Stimulated activated CD8-positive, alpha-beta memory T cell treated with anti-CD3 and anti-CD28 coated beads, Interleukin-7, amount 100 ng/mL, for 4 hours (primary cell): ENCODE measurements at places on chromosomes 12 and 14.

DNA sequence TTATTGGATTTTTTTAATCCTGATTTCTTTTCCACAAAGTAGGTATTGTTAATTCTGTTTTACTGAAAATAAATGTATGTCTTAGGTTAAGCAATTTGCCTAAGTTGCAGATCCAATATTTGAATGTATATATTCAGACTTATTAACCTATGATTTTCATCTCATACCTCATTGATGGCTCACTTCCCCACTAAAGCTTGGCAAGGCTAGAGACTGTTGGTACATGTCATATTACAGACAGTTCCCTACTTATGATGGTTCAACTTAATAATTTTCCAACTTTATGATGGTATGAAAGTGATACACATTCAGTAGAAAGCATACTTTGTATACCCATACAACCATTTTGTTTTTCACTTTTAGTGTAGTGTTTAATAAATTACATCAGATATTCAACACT lies 33.2 kb upstream of the KCNH3 start:
- DNase-seq: no peak

GRCh38 chr12:8069582-8069981 lies 3.4 kb upstream of the C3AR1 start:
- DNase-seq: no peak

GRCh38 chr14:99562856-99563748 lies 40.9 kb downstream of the CCDC85C start:
- no peak for DNase-seq

DNA sequence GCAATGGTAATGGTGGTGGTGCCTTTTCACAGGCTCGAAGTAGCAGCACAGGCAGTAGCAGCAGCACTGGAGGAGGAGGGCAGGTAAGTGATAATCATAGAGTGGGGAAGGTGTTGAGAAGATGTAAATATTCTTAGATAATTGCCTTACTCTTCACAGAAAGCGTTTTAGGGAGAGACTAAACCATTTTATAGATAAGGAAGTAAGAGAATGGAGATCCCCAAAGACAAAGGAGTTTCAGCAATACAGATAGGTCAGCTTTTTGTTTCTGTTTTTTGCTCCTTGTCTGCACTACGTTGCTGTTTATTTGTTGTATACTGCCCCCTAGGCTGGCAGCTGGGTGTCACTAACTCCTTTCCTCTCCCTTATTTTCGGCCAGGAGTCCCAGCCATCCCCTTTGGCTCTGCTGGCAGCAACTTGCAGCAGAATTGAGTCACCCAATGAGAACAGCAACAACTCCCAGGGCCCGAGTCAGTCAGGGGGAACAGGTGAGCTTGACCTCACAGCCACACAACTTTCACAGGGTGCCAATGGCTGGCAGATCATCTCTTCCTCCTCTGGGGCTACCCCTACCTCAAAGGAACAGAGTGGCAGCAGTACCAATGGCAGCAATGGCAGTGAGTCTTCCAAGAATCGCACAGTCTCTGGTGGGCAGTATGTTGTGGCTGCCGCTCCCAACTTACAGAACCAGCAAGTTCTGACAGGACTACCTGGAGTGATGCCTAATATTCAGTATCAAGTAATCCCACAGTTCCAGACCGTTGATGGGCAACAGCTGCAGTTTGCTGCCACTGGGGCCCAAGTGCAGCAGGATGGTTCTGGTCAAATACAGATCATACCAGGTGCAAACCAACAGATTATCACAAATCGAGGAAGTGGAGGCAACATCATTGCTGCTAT lies 2.0 kb downstream of the SP1 start:
- DNase-seq: no peak

DNA sequence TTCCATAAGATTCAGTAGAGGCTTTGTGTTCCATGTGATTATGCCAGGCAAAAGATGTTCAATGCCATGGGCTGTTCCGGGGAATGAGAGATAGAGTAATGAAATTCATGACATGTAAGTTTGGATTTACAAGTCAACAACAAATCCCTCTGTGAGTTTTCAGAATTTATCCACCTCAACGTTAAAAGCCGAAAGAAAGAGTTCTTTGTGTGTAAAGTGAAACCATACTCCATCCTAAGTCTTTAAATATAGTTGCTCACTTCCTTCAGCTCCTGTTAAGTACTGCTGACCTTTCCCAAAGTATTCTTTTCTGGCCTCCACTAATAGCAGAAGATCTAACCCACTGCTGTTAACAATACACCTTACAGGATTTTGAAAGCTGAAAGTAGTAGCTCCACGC lies 190.0 kb downstream of the TMX1 start:
- no peak for DNase-seq

- DNase-seq: no peak
Measured at GRCh38 chr12:13027032-13027431, 17.1 kb upstream of the FAM234B start.

DNA sequence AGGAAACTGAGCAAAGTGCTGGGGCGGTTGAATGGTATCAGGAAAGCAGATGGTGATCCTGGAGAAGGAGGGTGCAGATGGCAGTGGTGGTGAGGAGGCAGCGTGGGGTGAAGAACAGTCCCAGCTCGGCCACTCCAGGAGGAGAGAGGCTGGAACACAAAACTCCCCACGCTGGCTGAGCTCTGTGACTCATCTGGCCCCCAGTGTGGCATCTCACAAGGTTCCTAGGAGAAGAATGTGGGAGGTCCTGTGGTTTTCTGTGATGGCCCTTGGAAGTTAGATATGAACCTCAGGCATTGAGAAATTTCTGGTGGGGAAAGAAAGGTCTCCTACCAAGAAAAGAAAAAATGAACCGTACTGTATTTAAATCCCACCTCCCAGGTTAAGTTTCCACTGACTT lies 8.0 kb upstream of the NRXN3 start:
- DNase-seq: no peak

GRCh38 chr12:62192180-62192902 lies 67.9 kb upstream of the USP15 start:
- no peak for DNase-seq
